ENCODE measurements at places on chromosomes 12 and 14. TPM values are rescaled to one million over a fixed set of nuclear protein-coding genes. Genes with fewer than 3 reads are reported as not detected.

Gene HOXC4
- total RNA-seq: not detected

Gene CLEC4A
- not detected for total RNA-seq

Gene PAX9
- not detected for total RNA-seq

Gene KRT6C
- not detected for total RNA-seq

Gene CRIP1
- total RNA-seq: 64.7 TPM

Gene SLC38A4
- total RNA-seq: 1.5 TPM

Gene ANAPC5
- total RNA-seq: 79.7 TPM

Gene ARHGEF25
- total RNA-seq: 79.8 TPM

Data from uterus (tissue), 4 donors.